Epithelial cell of prostate (primary cell): ENCODE measurements at places on chromosomes 13 and 19.

GRCh38 chr13:113170511-113170910 is 12.1 kb downstream of the PROZ start:
- no peak for DNase-seq

DNA sequence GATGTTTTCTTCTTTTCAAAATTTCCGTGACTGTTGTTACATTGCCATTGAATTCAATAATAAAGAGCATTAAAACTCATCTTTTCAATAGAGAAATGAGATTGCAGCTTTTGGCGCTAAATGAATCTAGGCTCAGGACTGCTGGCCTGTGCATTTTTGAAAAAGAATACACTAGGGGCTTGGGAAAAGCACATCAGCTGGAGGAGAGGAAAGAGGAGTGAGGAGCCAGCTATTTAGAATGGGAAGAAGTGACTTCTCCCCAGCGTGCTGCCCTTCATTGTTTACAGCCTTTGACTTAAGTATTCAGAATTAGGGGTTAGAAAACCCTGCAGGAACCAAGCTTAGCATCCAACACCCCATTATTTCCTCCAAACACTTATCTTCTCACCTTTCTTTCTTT is 43.3 kb downstream of the TNFSF11 start:
- DNase-seq: no peak

- DNase-seq: no peak
These were observed 277.3 kb downstream of the FOXO1 start for GRCh38 chr13:40389081-40389641.

DNA sequence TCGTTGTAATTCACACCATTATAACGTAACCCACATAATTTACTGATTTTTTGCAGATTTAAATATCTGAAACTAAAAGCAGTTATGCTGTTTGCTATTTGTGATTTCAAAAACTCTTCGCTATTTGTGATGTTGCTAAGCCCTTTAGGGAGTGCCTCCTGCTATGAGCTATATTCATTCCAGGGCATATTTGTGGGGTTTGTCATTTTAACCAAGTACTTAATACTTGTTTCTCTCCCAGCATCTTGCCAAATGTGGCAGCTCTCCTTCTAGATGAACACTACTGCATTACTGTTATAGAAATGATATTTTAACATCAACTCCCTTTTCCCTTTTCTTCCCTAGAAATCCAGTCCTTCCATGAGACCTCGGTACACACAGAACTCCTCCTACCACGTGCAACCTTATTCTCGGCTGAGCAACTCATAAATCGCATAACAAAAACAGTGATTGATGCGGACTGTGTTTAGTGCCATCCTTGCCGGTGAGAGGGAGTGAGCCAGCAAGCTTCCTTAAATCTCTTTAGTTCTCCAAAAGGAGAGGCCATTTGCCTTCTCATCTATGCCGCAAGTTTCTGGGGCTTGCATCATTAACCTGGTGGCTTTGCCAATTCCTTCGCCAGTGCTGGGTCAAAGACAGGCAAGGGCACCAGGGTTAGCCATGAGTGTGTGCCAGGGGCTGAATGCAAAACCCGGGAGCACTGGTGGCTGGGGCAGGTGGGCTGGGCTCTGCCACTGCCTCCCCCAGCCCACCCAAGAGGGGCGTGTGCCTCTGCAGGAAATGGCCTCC is 33.4 kb downstream of the RFX2 start:
- DNase-seq: peak; percentile 39

GRCh38 chr19:48629599-48630295 is 7.4 kb downstream of the DBP start:
- DNase-seq: no peak

DNA sequence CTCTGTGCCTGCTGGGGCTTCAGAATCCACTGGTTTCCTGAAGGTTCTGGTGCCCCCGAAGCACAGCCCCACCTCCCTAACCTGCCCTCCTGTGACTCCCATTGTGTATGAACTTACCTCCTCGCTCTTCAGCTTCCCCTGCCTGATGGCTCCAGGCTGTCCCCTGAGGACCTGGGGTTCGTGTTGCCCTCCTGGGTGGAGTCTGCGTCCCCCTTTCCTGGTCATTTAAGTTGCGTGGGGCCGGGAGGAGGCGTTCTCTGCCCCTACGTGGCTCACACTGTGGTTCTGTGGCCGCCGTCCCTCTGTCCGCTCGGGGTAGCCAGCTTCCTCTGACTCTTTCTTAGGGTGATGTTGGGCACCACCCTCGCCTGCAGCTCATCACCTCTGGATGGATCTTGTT is 13.9 kb downstream of the TFDP1 start:
- DNase-seq: no peak

- no peak for DNase-seq
These were observed 106.5 kb downstream of the POSTN start for GRCh38 chr13:37492075-37492474.

GRCh38 chr19:50728084-50728737 is 5.0 kb downstream of the CLEC11A start:
- DNase-seq: no peak

GRCh38 chr13:26255115-26255514 is 1.2 kb downstream of the CDK8 start:
- DNase-seq: no peak

DNA sequence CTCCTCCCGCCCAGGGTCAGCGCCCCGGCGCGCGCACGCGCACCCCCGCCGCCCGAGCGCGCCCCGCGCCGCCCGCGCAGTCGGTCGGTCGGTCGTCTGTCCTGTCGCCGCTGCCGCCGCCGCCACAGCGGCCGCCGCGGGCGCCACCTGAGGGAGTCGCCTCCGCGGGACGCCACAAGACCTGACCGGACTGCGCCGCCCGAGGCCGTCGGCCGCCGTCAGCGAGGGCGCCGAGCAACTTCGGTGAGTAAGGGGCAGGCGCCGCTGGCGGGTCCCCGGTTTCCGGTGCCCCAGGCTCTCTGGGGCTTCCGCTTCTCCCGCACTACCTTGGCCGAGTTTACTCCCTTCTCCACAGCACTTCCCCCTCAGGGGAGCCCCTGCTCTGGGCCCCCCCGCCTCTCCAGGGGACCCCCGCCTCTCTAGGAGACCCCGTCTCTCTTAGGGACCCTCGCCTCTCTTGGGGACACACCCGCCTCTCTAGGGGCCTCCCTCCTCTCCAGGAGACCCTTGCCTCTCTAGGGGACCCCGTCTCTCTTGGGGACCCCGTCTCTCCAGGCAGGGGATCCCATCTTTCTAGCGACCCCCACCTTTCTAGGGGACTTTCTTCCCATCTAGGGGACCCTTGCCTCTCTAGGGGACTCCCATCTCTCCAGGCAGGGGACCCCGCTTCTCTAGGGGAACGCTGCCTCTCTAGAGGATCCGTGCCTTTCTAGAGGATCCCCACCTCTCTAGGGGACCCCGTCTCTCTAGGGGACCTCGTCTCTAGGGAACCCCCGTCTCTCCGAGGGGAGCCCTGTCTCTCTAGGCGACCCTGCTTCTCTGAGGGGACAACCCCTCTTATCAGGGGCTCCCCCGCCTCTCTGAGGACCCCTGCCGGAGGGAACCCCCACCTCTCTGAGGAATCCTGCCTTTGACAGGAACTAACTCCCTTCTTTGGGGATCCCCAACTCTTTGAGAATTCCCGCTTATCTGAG is 19.3 kb upstream of the GATAD2A start:
- DNase-seq: no peak

DNA sequence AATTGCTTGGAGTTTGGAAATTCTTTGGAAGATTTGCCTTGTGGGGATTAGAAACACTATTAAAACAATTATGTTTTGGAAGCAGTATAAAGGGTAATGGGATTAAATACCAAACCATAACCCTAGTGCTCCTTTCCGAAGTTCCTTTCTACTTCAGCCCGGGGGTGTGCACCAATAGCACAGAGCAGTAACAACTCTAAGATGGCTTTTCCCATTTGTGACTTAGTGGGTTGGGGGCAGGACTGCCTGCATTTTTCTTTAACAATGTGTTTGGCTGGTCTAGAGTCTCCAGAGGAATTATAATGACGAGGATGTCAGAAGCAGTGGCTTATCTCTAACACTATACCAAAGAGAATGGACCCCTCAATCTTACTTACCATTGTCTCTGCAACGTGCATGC is 11.9 kb upstream of the IL17D start:
- no peak for DNase-seq

- DNase-seq: no peak
These were observed 36.3 kb downstream of the ELF1 start for GRCh38 chr13:40982772-40983171.

GRCh38 chr13:44153496-44153895 is 220.1 kb upstream of the SERP2 start:
- no peak for DNase-seq

DNA sequence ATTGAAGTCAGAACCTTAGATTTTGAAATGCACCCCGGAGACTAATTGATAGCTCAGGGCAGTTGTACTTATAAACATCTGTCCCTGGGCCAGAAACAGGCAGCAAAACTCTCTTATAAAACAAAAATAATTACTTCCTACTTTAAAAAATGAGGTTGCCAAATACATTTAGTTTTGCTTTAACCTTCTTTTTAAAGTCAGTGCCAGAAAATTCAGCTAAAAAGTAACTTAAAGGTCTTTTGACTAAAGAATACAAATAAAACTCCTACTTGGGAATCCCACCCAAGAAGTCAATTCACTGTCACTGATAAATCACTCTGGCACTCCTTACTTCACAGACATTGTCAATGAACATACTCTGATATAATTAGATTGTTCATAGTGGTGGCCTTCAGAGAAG is 60.7 kb downstream of the DOCK9 start:
- no peak for DNase-seq
